SK-N-MC (cell line): ENCODE measurements at places on chromosomes 2 and 18.

- no peak for DNase-seq
These were observed 596.4 kb downstream of the FBXO15 start for GRCh38 chr18:73551211-73551610.

DNA sequence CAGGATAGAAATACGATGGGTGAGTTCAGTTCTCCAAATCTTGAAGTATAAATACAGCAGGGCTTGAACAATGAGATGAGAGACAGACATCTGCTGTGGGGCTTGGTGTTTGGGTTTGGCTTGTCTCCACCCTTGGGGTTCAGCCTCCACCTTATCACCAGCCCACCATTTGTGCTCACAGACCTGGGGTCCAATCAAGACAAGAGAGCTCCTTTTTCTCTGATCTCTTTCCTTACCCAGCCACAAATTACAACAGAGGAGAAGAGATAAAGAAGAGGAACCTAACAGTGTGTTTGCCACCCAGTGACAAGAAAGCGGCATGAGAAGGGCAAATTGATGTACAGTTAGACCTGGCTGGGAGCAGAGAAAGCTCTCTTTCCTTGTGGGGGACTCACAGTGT lies 204.5 kb upstream of the CXCR4 start:
- DNase-seq: no peak

- no peak for DNase-seq
These were observed 91.6 kb upstream of the RMP24 start for GRCh38 chr18:35880788-35881455.

DNA sequence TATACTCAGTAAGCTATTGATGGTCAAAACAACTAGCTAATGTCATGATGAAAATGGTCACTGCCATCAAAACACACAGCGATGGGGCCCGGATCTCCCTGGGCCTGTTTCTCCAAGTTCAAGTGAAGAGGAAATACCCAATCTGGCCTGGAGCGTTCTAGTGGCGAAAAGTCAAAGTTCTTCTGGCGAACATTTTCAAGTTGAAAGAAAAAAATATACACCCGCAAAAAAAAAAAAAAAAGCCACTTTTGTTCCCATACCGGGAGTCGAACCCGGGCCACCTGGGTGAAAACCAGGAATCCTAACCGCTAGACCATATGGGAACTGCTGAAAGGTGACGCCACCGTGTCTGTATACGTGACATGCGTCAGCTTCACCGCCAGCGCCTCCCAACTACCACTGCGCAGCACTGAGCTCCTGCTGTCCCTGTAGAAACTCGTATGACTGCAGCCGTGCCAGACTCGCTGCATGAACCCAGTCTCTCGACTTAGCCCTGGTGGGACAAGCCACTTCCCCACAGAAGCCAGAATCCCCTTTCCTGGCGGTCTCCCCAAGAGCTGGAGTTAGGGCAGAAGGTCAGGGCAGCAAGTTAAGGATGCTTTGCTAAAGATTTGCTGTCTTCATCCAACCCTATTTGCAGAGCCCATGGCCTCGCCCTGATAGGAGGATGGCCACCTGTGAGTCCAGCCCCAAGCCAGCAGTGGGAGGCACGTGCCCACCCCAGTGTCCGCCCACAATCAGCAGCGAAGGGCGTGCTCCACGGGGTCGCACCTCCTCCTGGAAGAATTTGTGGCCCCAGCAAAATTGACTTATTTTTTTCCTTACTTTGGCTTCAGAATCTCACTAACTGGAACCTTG lies 5.6 kb upstream of the IMP4 start:
- DNase-seq: no peak

GRCh38 chr2:216283038-216283900 lies 89.0 kb downstream of the MARCHF4 start:
- no peak for DNase-seq

DNA sequence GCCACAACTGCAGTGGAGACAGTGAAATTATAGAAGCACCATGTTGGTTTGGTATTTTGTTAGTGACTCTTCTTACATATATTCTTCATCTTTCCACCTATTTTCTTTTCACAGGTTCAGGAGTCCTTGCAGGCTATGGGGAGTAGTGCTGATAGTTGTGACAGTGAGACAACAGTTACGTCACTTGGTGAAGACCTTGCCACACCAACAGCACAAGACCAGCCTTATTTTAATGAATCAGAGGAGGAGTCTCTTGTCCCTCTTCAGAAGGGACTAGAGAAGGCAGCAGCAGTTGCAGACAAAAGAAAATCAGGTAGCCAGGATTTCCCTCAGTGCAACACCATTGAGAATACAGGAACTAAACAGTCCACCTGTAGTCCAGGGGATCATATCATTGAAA lies 23.6 kb downstream of the ITPRID2 start:
- no peak for DNase-seq

DNA sequence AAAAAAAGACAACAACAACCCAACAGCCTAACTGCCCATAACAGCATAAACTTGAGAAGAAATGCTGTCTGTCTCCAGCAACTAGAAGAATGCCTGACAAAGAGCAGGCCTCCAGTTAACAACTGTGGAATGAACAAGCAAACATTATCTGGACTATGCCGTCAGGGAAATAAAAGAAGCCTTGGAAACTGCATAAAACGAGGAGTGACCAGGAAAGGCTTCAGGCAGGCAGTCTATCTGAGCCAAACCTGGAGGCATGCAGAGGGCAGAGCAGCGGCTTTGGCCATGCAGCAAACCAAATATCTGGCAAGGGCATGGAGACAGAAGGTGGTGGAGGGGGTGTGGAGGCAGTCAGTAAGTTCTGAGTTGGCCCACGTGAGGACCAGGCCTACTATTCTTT lies 11.1 kb downstream of the HES6 start:
- DNase-seq: no peak

DNA sequence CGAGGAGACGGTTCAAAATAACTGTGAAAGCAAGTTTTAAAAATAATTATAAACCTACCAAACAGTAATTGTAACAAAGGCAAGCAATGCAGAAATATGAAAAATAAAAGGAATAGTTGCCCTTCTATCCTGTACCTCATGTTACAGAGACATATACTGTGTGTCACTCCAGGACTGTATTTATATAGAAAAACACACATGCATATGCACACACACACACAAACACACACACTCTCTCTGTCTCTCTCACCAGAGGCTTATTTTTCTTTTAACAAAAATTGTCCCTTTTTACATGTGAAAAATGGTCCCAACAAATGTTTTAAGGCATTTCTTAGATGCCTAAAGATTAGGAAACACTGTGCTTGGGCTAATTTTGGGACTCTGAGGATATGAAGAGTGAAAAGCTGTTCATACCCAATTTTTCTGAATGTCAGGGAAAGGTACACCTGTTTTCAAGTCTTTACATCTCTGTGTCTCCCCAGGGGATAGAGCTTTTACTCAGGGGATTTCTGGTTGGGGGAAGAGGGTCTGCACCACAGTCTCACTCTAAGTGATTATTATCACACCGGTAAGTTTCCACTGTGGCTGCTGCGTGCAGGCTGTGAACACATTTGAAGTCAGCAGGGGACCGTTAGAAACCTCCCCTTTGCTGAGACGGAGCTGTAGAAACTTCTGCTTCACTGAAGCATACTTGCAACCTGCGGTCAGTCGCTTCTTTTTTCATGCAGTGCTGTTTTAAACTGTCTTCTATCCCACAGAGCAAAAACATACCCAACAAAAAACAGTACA lies 51.4 kb upstream of the SPAG16 start:
- DNase-seq: no peak

GRCh38 chr2:54810246-54810645 lies 86.8 kb downstream of the EML6 start:
- DNase-seq: no peak

GRCh38 chr2:122389694-122390093 lies 634.2 kb downstream of the TSN start:
- no peak for DNase-seq

DNA sequence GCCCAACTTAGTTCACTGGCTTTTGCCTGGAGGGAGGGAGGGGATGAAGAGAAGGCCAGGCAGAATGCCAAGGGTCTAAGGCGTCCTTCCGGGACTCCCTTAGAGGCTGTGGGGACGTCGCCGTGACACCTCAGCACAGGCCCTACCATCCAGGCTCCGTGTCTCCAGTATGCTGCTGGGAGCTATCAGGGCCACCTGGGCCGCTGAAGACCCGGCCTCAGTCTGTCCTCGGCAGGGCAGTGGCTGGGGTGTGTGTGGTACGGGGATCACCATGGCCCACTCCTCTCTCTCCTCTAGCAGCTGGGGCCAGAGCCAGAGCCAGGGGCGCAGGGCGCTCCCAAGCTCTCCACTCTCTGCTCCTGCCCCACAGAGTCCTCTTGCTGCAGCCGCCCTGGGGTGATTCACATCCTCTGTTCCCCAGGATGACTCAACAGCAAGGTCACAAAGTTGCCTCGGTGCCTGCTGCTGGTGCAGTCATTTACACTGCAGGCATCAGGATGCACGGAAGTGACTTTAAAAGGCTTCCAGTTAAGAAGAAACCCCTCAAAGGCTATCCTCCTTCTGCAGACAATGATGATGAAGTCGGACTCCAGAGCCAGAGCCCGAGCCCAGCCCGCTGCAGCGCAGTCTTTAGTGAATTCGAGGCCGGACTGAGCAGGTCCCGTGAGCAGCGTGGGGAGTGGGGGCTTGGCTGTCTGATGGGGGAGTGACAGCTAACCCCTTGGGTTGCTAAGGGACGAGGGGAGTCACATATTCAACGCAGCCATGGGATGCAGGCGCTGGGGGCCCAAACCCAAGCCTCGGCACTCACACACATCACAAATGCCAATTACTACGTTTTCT lies 31.9 kb downstream of the SNORC start:
- DNase-seq: no peak

- no peak for DNase-seq
These were observed 280.9 kb upstream of the TCF4 start for GRCh38 chr18:55868909-55869308.

DNA sequence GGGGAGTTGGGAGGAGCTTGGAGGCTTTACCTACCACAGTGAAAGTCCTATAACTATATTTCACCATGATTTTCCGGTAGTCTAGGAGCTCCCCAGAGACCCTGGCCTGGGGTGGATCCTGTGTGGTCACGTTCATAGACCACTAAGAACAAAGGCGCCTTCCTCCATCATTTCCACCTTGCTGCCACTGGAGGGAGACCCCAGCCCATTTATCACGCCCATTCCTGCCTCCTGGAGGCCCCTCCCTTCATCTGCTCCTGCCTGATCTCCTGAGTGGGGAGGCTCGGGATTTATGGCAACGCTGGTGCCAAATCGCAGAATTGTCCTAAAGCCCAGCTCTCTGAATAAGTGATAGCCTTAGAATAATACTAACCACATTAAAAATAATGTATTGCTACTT lies 507.6 kb upstream of the SPHKAP start:
- DNase-seq: no peak

- no peak for DNase-seq
These were observed 28.3 kb upstream of the KCNS3 start for GRCh38 chr2:17850151-17850550.

- no peak for DNase-seq
These were observed 3.1 kb downstream of the COL3A1 start for GRCh38 chr2:188977317-188977716.

DNA sequence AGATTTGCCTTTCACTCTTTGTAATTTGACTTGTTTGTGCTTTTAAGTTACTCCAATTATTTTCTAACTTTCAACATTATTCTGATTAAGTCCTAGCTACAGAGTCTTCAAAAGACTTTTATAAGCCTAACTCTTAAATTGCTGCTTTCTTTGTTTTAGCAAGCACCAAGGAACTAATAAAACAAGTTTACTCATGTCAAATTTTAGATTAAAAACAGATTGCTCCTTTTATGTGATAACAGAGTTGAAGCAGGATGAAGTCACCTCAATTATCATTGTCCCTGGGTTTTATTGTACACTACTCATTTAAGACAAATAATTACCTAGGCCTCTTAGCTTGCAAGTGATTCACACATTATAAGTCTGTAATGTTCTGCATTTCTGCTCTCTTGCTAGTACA lies 678.4 kb downstream of the ERBB4 start:
- no peak for DNase-seq

DNA sequence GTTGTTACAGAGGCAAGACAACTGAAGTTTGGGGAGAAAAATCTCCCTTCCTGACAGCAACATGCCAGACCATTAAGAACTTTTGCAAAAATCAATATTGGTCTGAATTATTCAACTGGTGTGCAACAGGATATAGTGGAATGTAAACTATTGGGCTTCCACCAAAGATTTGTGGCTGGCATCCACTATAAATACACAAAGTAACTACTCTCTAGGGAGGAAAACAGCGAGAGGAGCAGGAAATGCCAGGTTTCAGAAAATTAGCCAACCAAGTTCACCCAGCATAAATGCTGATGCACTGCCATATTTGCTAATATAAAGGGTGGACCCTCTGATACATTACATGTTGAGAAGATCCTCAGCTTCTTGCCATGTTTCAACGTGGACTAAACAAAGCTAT lies 267.6 kb upstream of the LYPD1 start:
- peak; percentile 75 for DNase-seq

- no peak for DNase-seq
These were observed 66.9 kb upstream of the ITM2C start for GRCh38 chr2:230797515-230798495.

GRCh38 chr2:38174131-38174530 lies 98.2 kb upstream of the CYP1B1 start:
- DNase-seq: no peak
